IMR-90 (cell line): ENCODE measurements at places on chromosomes 3 and 15. TPM values are rescaled to one million over a fixed set of nuclear protein-coding genes. Genes with fewer than 3 reads are reported as not detected.

Gene GP9
- not detected in 2 replicates for total RNA-seq

- no peak overlapping the region for H3K27ac ChIP-seq
- H3K4me1 ChIP-seq: no peaks in the 10 kb centered on the region
- no peaks in the 10 kb centered on the region for H3K36me3 ChIP-seq
Observed at GRCh38 chr3:158354713-158355112, 216.3 kb upstream of the MLF1 start.

Gene TM6SF1
- total RNA-seq: 1.6 and 1.9 TPM in 2 replicates

GRCh38 chr3:193621127-193621526, 28.1 kb downstream of the OPA1 start:
- no peak overlapping the region for H3K27ac ChIP-seq
- DNase-seq: no peak
- peaks cover 10% of the 10 kb centered on the region for H3K36me3 ChIP-seq
- H3K4me1 ChIP-seq: peaks cover 3% of the 10 kb centered on the region; the same call in 1 of the 2 replicates
- no peaks in the 10 kb centered on the region for H3K27me3 ChIP-seq
- H3K4me3 ChIP-seq: no peak overlapping the region

Gene KNG1
- not detected in 2 replicates for total RNA-seq
